ENCODE measurements at places on chromosomes 4 and X.

DNA sequence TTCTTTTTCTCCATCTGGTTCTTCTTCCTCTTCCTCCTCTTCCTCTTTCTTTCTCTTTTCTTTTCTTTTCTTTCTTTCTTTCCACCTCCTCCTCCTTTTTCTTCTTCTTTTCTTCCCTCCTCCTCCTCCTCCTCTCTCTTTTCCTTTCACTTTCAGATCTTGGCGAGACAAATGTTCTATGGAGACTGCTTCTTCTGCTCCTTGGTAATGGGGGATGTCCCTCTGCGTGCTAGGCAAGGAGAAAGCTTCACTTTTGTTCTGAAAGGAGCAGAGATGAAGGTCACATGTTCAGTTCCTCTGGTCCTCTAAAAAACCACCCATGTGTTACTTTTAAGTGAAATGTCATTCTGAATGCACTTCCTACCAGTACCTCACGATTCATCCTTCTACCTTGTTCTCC lies 33.2 kb downstream of the NBDY start:
- DNase-seq = no peak

- DNase-seq = no peak
Observed at GRCh38 chr4:47017081-47017480, 14.3 kb upstream of the GABRB1 start.

DNA sequence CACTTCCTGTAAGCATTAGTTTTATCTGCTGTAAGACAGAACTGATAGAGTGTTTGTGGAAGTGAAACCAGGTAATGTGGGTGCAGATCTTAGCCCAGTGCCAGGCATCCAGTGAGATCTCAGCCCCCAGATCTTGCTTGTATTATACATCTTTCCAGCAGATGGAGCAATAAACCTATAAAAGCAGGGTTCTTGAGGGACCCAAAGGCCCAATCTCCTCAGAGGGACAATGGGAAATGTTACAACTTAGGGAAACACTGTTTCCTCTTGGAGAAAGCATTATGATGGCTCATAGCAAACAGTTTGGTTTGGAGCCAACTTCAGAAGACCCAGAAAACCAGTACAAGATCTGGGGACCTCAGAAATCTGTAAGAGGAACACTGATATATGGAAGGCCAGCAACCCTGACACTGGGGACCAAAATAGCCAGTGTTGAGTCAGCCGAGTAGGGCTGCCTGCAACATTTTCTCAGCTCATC lies 206.3 kb downstream of the SLC7A11 start:
- no peak for DNase-seq

- DNase-seq = no peak
Observed at GRCh38 chr4:15855804-15856475, 77.8 kb downstream of the CD38 start.

DNA sequence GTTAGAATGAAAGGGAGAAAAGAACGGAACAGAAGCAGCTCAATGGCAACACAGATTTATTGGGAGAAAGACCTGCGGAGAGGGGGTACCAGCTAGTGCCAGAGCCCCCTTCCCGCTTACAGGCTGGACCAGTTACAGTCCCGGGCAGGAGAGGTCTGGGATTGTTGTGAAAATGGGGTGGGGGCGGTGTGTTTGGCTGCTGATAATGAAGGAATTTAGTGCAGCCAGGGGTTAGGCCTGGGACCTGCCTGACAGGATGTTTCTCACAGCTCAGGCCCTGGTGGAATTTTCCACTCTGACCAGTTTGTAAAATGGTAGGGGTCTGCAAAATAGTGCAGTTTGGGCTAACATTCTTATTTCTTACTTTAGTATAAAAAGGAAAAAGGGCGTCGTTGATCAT lies 75.4 kb upstream of the SPIN4 start:
- no peak for DNase-seq

DNA sequence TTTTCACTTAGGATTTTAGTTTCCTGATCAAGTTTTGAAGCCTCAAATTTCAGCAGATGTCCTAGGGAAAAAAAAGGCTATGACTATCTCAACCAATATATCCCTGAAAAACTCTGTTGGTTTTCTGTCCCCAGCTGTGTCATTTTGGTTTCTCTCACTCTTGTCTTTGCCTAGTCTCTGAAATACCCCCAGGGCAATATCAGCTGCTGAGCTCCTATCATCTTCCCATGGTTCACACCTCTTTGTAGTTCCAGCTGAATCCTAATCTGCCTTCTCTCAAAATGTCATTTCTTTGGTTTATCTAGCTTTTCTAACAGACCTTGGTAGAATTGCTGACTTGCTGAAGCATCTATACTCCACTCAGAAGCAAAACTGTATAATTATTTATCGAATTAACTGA lies 2370.5 kb downstream of the ARAP2 start:
- DNase-seq = no peak

Data from activated gamma-delta T cell treated with anti-CD3 and anti-CD28 coated beads, Interleukin-2, amount 50 U/mL, for 16 hours (primary cell).